T-helper 17 cell (primary cell): ENCODE measurements at places on chromosomes 3 and 15.

GRCh38 chr3:64909757-64910467, 222.1 kb upstream of the ADAMTS9 start:
- H3K27ac ChIP-seq: no peak overlapping the region
- H3K4me1 ChIP-seq: no peaks in the 10 kb centered on the region
- no peak overlapping the region for H3K4me3 ChIP-seq

DNA sequence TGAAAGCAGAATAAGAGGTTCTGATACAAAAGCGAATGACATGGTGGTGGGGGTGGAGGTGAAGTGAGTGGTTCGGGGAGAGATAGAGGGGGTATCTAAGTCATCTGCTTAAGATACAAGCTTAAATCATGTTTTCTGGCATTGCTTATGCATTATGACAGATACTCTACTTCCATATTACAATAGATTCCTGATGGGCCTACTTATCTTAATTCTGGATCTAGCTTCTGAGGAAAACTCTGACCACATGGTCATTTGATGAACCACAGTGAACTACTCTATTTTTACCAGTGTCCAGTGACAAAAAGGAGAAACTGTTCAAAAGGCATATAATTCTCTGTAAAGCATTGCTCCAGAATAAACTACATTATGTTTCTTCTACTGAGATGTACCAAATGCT, 673.7 kb upstream of the CCDC54 start:
- H3K4me3 ChIP-seq: no peak overlapping the region
- no peak for DNase-seq
- no peaks in the 10 kb centered on the region for H3K27me3 ChIP-seq

- H3K27me3 ChIP-seq: peaks cover 8% of the 10 kb centered on the region
- H3K36me3 ChIP-seq: peaks cover 2% of the 10 kb centered on the region
- peaks cover 26% of the 10 kb centered on the region for H3K4me1 ChIP-seq
- peak overlapping the region; percentile 72 for H3K27ac ChIP-seq
- DNase-seq: no peak
- no peak overlapping the region for H3K4me3 ChIP-seq
Measured at GRCh38 chr15:31302778-31303725, 23.6 kb upstream of the KLF13 start.

DNA sequence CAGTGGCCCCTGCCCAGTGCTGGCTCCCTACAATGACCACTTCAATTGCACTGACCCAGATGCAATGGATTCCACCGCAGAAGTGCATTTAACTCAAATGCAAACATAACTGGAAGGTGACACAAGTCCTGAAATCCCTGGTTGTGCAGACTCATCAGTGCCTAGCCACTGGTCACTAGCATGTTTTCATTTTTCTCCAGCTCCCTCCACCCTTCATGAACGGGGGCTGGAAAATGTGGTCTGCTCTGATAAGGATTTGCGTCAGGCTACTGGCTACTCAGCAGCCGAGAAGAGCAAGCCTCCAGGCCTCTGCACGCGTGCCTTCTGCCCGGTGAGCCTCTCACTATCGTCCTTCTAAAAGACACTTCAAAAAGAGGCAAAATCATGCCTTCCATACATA, 27.4 kb upstream of the FURIN start:
- peak overlapping the region; percentile 21 for H3K27ac ChIP-seq
- H3K27me3 ChIP-seq: no peaks in the 10 kb centered on the region
- H3K4me3 ChIP-seq: peak overlapping the region; percentile 33
- no peak for DNase-seq
- peaks cover 30% of the 10 kb centered on the region for H3K4me1 ChIP-seq

DNA sequence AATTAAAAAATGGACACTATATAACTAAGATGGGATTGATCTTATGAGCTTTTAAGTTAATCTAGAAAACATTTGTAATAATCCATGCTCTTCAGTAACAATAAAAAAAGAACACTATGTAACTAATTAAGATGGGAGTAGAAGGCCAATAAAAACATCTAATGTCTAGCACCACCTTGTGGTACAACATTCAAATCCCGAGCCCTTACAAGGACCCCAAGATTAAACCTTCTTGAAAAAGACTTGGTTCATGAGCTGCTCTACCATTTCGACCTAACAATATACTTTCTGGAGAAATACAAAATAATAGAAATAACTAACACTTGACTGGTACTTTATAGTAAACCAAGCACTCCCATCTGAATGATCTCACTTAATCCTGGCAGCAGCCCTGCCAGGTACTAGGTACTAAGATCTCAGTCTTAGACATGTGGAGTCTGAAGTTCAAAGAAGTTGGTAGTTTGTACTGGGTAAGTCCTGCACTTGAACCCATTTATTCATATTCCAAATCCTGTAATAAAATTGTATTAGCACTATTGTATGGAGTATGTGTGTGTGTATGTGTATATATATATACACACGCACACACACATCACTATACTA, 21.8 kb downstream of the METTL6 start:
- H3K27me3 ChIP-seq: no peaks in the 10 kb centered on the region
- no peaks in the 10 kb centered on the region for H3K36me3 ChIP-seq
- peaks cover 14% of the 10 kb centered on the region for H3K4me1 ChIP-seq
- DNase-seq: no peak

- no peak overlapping the region for H3K27ac ChIP-seq
- H3K27me3 ChIP-seq: peaks cover 14% of the 10 kb centered on the region
- H3K36me3 ChIP-seq: no peaks in the 10 kb centered on the region
- DNase-seq: no peak
- H3K4me1 ChIP-seq: no peaks in the 10 kb centered on the region
- H3K4me3 ChIP-seq: no peak overlapping the region
Measured at GRCh38 chr3:105158286-105158685, 208.4 kb upstream of the ALCAM start.

DNA sequence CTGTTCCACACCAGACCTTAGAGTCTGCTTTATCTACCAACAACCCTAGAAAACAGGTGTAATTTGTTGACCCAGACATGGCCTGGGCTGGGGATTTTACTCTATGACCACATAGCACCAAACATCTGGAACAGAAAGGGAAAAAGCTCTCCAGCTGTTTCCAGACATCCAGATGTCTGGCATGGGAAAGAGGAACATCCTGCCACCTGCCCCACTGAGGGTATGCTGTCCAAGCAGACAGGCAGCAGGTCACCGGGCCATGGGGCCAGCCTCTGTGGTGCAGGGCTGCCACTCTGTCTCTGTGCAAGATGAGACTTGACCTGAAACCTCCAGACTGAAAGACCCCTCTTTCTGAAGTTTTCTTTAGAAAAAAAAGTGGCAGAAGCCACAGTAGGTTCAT, 359.3 kb upstream of the ICE2 start:
- peak overlapping the region; percentile 99 for H3K27ac ChIP-seq
- H3K36me3 ChIP-seq: peaks cover 7% of the 10 kb centered on the region
- H3K4me1 ChIP-seq: peaks cover 80% of the 10 kb centered on the region

DNA sequence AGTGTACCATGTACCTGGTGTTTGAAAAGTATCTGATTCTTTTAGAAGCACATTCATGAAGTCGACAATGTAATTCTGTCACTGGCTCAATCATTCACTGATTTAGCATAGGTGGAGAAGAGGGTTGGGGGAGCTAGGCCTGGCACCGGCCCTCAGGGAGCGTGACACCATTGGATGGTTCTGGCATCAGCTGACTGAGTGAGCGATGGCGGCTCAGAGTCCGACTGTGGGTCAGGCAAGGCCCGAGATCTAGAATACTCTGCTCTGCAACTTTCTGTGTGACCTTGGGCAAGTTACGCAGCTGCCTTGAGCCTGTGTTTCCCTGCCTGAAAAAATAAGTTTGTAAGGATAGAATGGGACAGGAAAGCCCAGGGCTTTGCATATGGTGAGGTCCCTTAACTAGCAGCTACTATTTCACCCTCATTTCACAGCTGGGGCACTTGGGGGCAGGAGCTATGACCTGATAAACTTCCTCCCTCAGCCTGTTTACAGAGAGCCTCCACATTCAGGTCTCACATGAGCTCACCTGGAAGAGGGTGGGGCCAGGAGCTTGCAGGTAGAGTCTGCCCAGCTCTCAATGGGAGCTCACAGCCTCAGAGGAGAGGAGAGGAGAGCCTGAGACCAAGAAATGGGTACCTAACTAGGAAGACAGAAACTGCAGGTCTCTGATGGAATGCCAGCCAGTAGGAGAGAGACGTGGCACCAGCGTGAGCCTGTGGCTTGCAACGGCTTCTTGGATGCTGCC, 153.7 kb upstream of the TLE3 start:
- H3K36me3 ChIP-seq: no peaks in the 10 kb centered on the region
- no peaks in the 10 kb centered on the region for H3K27me3 ChIP-seq
- no peak for DNase-seq
- no peak overlapping the region for H3K4me3 ChIP-seq

DNA sequence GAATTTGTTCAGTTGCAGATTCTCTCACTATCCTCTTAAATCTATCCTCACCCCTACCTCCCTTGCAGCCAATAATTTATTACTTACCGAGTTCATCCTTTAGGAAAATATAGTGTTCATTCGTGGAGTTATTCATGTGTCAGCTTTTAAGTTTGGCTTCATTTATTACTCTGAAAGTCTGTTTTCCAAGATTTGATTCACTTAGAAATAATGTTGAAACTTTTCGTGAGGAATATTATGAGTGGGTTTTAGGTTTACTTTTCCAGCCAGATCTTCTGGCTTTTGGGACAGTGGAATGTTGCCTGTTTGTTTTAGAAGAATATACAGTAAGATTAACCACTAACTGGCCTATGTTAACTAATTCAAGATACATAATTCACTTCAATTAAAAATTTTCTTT, 161.0 kb upstream of the CGNL1 start:
- H3K27me3 ChIP-seq: no peaks in the 10 kb centered on the region
- DNase-seq: no peak
- no peak overlapping the region for H3K4me3 ChIP-seq
- no peaks in the 10 kb centered on the region for H3K36me3 ChIP-seq
- peaks cover 16% of the 10 kb centered on the region for H3K4me1 ChIP-seq

DNA sequence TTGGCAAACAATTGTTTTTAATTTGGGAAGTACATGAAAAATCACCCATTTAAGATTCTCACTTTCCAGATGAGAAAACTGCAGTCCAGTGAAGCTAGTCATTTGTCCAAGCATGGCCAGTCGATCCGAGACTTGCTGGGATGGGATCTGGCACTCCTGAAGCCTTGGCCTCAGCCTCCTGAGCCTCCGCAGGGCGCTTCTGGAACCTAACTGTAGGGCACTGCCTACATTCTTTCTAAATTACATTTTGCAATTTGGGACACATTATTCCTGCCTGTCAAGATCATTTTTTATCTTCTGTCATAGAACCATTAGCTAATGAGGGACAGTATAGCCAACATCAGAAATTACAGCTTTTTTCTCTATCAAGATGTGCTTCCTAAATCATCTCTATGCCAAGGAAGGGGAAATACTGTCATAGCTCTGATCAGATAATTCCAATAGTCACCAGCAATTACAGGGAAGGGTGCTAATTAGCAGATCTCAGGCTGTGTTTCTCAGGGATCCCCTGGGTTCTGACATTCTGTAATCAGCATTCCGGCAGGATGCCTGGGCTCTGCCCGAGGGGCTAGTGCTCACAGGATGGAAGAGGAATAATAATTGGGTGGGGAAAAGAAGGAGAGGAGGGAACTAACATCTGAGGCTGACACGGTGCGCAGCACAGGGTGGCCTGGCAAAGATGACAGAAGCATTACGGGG, 28.3 kb downstream of the ANAPC13 start:
- no peak overlapping the region for H3K27ac ChIP-seq
- H3K4me1 ChIP-seq: no peaks in the 10 kb centered on the region
- peaks cover 61% of the 10 kb centered on the region for H3K27me3 ChIP-seq
- peaks cover 4% of the 10 kb centered on the region for H3K36me3 ChIP-seq

DNA sequence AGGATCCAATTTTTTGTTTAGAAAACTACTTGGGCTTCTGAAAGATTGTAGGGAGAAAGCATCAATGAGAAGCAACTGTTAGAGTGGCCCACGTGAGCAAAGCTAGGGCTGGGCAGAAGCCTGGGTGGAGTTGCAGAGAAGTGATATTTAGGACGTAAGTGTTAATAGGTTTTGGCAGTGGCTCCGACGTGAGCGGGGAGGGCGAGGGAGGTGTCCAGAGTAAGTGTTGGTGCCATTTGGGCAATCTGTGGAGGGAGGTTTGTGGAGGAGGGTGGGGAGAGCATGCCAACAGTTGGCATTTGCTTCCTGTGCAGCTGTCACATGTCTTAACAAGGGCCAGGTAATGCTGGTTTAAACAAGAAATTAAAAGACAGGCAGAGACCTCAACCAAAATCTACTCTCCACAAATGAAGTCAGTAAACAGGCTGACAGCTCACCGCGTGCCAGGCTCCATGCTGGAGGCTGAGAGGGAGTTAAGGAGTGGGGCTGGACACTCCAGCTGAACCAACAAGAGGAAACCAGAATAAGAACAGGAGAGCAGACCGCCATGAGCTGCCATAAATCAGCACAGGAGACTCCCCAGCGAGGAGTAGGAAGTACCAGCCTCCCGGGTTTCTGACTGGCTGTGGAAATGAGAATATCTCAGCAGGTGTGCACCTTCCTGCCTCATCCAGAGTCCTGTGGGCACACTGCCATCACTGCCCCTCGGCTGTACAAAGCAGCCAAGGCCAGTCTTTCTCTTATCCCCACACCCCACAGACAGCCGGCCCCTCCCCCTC, 232.6 kb downstream of the ABHD5 start:
- peaks cover 14% of the 10 kb centered on the region for H3K36me3 ChIP-seq
- no peak for DNase-seq
- H3K4me3 ChIP-seq: no peak overlapping the region

DNA sequence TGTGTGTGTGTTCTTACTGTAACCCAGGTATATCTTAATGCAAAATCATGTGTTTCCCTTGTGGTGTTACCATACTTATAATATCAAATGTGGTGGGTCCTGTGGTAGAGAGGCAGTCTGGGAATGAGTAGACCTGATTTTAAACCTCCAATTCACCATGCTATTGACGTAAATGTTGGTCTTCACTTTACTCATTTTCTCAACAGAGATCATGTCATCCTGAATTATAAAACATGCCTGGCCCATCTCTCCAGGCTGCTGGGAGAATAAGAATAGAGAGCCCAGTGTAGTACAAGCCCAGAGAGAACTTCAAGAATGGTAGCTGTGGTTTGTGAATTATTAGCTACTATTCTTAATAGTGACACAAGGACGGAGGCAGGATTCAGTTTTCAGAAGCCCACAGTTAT, 88.1 kb downstream of the MBNL1 start:
- H3K4me3 ChIP-seq: no peak overlapping the region
- no peak for DNase-seq
- H3K27ac ChIP-seq: peak overlapping the region; percentile 96
- peaks cover 48% of the 10 kb centered on the region for H3K4me1 ChIP-seq

DNA sequence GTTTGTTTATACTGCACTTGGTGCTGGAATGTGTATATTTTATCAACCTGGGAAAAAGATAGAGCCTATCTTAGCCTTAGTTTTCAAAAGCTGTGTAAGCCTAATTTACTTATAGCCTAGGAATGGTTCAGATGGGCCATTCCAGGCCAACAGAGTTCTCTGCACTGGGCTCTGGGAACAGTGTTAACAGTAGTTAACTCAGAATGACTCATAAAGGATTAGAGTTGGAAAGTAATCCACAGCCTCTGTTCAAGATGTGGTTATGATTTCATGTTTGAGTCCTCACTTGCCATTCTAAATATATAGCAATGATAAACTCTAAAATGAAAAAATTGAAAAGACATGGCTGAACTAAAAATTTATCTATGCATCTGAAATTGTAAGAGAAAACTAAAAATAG, 22.6 kb upstream of the PEX5L start:
- no peak for DNase-seq
- no peak overlapping the region for H3K4me3 ChIP-seq
- H3K27ac ChIP-seq: no peak overlapping the region

GRCh38 chr15:36959746-36960145, 140.6 kb downstream of the MEIS2 start:
- H3K4me3 ChIP-seq: no peak overlapping the region
- no peaks in the 10 kb centered on the region for H3K27me3 ChIP-seq
- no peaks in the 10 kb centered on the region for H3K4me1 ChIP-seq
- H3K27ac ChIP-seq: no peak overlapping the region
